Sigmoid colon (tissue), 7 donors: ENCODE measurements at places on chromosomes 11 and 22. TPM values are rescaled to one million over a fixed set of nuclear protein-coding genes. Genes with fewer than 3 reads are reported as not detected.

Gene SLC6A5
- not detected for total RNA-seq

Gene FOLH1
- 4.6 TPM for total RNA-seq

Gene FIBIN
- total RNA-seq: 54.6 TPM

Gene CDCA5
- not detected for total RNA-seq

Gene CYTH4
- total RNA-seq: 7.2 TPM

Gene OR5P2
- total RNA-seq: not detected

Gene C11orf68
- total RNA-seq: 22.1 TPM

Gene CCDC86
- total RNA-seq: 12.0 TPM

Gene C11orf42
- total RNA-seq: not detected

Gene UCP3
- 2.8 TPM for total RNA-seq

Gene SLC35C1
- total RNA-seq: 5.3 TPM

Gene MOGAT2
- total RNA-seq: not detected

Gene LINC01488
- 0.36 TPM for total RNA-seq

Gene MRGPRX3
- total RNA-seq: not detected

Gene RAB39A
- 0.66 TPM for total RNA-seq

Gene DEUP1
- not detected for total RNA-seq

Gene FBXO7
- total RNA-seq: 81.1 TPM

Gene MIOX
- not detected for total RNA-seq

Gene CCDC81
- 0.55 TPM for total RNA-seq

Gene DCHS1
- 40.6 TPM for total RNA-seq

Gene KLHL35
- not detected for total RNA-seq

Gene UBQLN3
- not detected for total RNA-seq

Gene PGA4
- 4.3 TPM for total RNA-seq

Gene OR6Q1
- not detected for total RNA-seq

Gene C11orf97
- not detected for total RNA-seq

Gene APOA4
- not detected for total RNA-seq

Gene ALDH3B1
- total RNA-seq: 9.4 TPM

Gene INPP5J
- 1.5 TPM for total RNA-seq
